ENCODE measurements at places on chromosomes 3 and 15. TPM values are rescaled to one million over a fixed set of nuclear protein-coding genes. Genes with fewer than 3 reads are reported as not detected.
A peak's percentile ranks its signal among the peaks of the same experiment; 100 is the strongest.

DNA sequence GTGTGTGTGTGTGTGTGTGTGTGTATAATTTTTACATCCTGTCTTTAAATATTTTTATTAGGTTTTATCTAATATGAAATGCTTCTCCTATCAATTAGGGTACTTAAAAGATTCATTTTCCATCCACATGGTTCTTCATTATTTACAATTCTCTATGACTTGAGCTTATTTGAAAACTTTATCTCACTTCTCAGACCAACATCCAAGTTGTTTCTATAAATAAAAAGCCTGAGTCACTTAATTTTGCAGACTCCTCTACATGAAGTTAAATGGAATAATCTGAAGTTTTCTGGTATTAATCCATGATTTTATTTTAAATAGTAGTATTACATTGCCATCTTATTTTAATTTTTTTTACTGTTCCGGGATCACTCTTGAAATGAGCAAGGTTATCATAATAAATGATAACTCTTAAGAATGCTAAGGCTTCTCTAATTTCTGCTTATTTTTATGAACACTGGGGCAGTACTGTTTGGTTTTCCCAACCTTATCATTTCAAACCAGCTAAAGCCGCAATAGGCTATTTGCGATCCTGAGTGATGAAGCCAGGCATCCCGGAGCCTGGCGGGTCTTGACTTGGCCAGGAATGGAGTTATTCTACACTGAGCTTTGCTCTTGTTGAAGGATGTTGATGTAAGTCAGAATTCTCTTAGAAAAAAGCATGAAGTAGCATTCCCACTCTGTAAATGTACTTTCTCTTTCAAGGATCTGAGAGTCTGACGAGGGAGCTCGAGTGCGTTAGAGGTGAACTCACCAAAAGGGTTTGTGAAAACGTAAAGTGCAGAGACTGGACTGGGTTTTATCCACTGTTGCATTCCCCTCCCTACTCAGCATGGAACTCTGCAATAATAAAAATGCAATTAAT, 220.2 kb upstream of the LRTM1 start:
- no peak for DNase-seq

- no peak for DNase-seq
These were observed 20.3 kb upstream of the ABTB1 start for GRCh38 chr3:127652246-127652995.

DNA sequence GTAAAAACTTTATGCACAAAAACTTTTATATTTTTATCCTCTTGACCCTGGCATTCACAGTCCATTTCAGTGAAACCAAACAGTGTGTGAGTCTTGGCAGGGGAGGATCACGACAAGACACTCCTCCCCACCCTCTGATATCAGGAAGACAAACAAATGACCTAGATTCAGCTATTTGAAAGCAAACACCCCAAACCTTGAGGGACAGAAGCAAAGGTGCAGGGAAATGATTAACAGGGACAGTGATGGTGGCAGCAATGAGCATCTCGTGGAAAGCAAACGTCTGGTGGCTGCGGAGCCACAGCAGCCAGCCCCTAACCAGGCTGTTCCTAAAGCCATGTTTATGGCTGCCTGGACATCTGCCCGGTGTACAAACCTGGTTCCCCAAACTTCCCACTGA, 52.1 kb downstream of the FSIP1 start:
- DNase-seq = no peak

DNA sequence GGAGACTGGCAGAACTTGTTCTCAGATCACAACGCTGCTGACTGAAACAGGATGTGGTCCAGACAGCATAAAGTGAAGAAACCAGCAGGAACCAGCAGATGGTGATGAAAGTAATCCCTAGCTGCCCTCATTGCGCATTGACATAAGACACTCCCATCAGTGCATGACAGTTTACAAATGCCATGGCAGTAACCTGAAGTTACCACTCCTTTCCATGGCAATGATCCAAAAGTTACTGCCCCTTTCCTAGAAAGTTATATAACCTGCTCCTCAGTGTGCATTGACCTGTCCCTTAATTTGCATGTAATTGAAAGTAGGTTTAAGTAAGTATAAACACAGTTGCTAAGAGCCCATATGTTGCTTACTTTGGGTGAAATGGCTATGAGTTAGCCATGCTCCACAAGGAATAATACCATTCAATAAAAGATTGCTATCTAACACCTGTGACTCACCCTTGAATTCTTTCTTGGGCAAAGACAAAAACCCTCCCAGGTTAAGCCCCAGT, 149.1 kb upstream of the CD96 start:
- no peak for DNase-seq

DNA sequence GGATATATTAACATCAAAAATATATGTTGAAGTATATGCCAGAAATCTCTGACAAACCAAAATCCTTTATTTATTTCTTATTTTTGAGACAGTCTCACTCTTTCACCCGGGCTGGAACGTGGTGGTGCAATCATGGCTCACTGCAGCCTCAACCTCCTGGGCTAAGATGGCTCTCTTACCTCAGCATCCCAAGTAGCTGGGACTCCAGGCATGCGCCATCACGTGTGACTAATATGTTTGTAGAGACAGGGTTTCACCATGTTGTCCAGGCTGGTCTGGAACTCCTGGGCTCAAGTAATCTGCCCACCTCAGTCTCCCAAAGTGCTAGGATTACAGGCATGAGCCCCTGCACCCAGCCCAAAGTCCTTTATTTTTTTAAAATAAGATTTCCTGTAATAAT, 11.9 kb downstream of the FAIM start:
- DNase-seq = no peak

GRCh38 chr3:21274079-21274571, 476.9 kb downstream of the ZNF385D start:
- no peak for DNase-seq

DNA sequence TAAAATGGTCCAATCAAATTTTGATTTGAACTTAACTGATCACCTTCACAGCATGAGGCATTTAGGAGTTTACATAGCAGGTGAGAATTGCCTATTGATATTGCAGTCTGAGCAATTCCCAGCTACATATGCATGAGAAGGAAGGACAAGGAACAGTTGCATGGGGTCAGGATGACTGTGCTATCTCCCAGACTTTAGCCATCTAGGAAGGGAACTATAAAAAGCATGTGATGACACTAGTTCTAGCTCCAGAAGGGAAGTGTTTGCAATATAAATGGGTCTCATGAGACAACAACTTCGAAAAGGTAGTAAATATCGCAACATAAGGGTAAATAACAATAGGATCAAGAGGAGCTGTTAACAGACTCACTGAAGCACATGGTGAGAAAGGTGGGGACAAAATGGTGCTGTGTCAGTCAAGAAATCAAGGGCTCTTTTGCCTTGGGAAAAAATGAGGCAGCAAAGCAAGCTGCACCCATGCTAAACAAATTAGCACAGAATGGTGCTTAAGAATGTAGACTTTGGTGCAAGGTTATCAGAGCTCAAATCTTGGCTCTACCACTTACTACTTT, 90.4 kb upstream of the SLC2A2 start:
- no peak for DNase-seq

GRCh38 chr15:100723315-100723801, 121.0 kb downstream of the ASB7 start:
- DNase-seq = peak; percentile 66

Gene UCN2
- 0.85 TPM for total RNA-seq

Gene RLBP1
- total RNA-seq = not detected

Gene GABRG3
- total RNA-seq = 15.6 TPM

Gene VPS39
- total RNA-seq = 76.2 TPM

Gene FOXB1
- total RNA-seq = not detected
